SK-N-SH (cell line): ENCODE measurements at places on chromosomes 11 and 22. TPM values are rescaled to one million over a fixed set of nuclear protein-coding genes. Genes with fewer than 3 reads are reported as not detected.

The ZP1 gene
- not detected in 2 replicates for polyA plus RNA-seq

The BARX2 gene
- not detected in 2 replicates for polyA plus RNA-seq

The DCPS gene
- 35.5 and 48.1 TPM in 2 replicates for polyA plus RNA-seq

The OR6T1 gene
- not detected in 2 replicates for polyA plus RNA-seq

The PHLDA2 gene
- polyA plus RNA-seq, result 16.2 and 23.6 TPM in 2 replicates

The FGF4 gene
- not detected in 2 replicates for polyA plus RNA-seq

The GSTT2 gene
- 3.7 and 6.3 TPM in 2 replicates for polyA plus RNA-seq

The OR8D1 gene
- not detected in 2 replicates for polyA plus RNA-seq

The USP2 gene
- 0.81 and 0.97 TPM in 2 replicates for polyA plus RNA-seq
